ENCODE measurements at places on chromosomes 2 and 18. TPM values are rescaled to one million over a fixed set of nuclear protein-coding genes. Genes with fewer than 3 reads are reported as not detected.

- H3K27ac ChIP-seq = no peak overlapping the region
- DNase-seq = no peak
- H3K4me1 ChIP-seq = peaks cover 11% of the 10 kb centered on the region
- H3K27me3 ChIP-seq = no peaks in the 10 kb centered on the region
Observed at GRCh38 chr2:158730621-158731140, 64.4 kb upstream of the DAPL1 start.

- no peak for DNase-seq
- no peaks in the 10 kb centered on the region for H3K4me1 ChIP-seq
- H3K4me3 ChIP-seq = no peak overlapping the region
- H3K27me3 ChIP-seq = no peaks in the 10 kb centered on the region
Observed at GRCh38 chr2:129205766-129206165, 773.7 kb upstream of the RAB6C start.

DNA sequence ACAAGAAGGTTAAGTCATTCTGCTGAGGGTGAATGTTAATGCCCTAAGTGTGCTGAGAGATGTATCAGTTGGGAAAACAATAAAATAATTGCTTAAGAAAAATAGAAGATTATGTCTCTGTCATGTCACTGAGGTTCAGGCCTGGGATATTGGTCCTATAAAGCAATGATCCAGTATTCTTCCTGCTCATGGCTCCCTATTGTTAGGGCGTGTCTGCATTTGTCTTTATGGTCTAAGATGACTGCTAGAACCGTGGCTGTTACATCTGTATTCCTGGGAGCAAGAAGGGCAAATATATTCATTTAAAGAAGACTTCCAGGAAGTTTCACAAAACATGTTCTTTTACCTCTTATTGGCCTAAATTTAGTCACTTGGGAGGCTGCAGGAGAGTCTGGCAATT lies 125.0 kb downstream of the KCNE4 start:
- H3K27me3 ChIP-seq = no peaks in the 10 kb centered on the region
- H3K27ac ChIP-seq = no peak overlapping the region
- no peak for DNase-seq
- no peaks in the 10 kb centered on the region for H3K4me1 ChIP-seq

GRCh38 chr2:241659150-241659739 lies 21.8 kb downstream of the ATG4B start:
- no peaks in the 10 kb centered on the region for H3K4me1 ChIP-seq
- no peaks in the 10 kb centered on the region for H3K27me3 ChIP-seq
- H3K4me3 ChIP-seq = no peak overlapping the region
- no peak for DNase-seq
- peaks cover 30% of the 10 kb centered on the region for H3K36me3 ChIP-seq
- no peak overlapping the region for H3K27ac ChIP-seq

DNA sequence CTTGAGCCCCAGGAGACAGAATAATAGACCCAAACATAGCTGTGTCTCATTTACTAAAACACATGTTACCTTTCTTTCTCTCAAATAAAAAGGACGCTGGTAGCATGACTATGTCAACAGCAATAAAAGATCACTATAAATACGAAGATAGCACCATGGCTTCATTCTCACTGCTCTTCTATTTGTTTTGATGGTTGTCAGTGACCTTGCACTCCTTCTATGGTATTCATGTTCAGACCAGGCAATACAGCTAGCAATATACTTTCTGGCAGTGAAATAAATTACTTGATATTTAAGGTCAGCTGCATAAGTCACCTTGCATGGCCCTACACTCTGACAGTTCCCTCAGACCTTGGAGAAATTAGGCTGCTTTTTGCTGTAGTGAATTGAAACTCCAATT lies 263.2 kb upstream of the CDH7 start:
- no peaks in the 10 kb centered on the region for H3K27me3 ChIP-seq
- no peaks in the 10 kb centered on the region for H3K4me1 ChIP-seq
- no peak overlapping the region for H3K4me3 ChIP-seq
- H3K36me3 ChIP-seq = no peaks in the 10 kb centered on the region

- no peak overlapping the region for H3K4me3 ChIP-seq
- H3K27ac ChIP-seq = peak overlapping the region; percentile 92
- no peaks in the 10 kb centered on the region for H3K36me3 ChIP-seq
- no peaks in the 10 kb centered on the region for H3K27me3 ChIP-seq
Observed at GRCh38 chr18:23378302-23378686, 74.8 kb upstream of the RIOK3 start.

The TMBIM1 gene
- 905 TPM for polyA plus RNA-seq

The ITPRIPL1 gene
- 0.58 TPM for polyA plus RNA-seq

The KCNG2 gene
- polyA plus RNA-seq = not detected

The UGT1A5 gene
- polyA plus RNA-seq = 1.3 TPM

The POTEI gene
- not detected for polyA plus RNA-seq

Measured in keratinocyte (primary cell).